ENCODE measurements at places on chromosomes 5 and 9.

GRCh38 chr9:127183814-127184582 lies 61.6 kb upstream of the ANGPTL2 start:
- no peak for DNase-seq

DNA sequence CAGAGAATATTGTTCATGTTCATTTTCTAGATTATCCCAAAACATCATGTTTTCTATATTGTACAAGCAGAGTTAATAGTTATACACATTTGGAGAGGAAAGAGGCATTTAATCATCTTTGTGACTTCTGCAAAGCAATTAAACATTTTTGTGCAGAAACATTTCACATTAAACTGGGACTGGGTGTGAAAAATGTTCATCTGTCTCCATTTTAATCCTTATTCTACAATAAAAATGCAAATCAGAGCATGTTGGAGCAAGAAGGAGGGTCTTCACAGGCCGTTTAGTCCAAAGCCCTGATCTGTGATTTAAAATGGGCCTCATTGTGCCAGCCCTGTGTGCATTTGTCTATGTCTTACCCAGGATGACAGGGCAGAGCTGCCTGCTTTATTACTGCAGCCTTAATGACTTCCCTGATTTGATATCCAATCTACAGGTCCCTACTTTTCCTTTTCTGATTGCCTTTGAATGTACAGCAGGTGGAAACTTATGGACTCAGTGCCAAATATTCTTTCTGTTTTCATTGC lies 183.5 kb downstream of the CAVIN4 start:
- DNase-seq: no peak

- DNase-seq: peak; percentile 39
These were observed 3.9 kb downstream of the GCNT4 start for GRCh38 chr5:75048457-75048953.

GRCh38 chr5:18142831-18143230 lies 508.6 kb downstream of the TAF11L14 start:
- no peak for DNase-seq

- DNase-seq: peak; percentile 90
These were observed 13.1 kb upstream of the DCAF12 start for GRCh38 chr9:34139477-34140146.

- no peak for DNase-seq
These were observed 4.8 kb upstream of the TTC23L start for GRCh38 chr5:34833976-34834793.

- no peak for DNase-seq
These were observed 78.4 kb downstream of the ZNF354C start for GRCh38 chr5:179138568-179138925.

- no peak for DNase-seq
These were observed 148.8 kb upstream of the TBC1D2 start for GRCh38 chr9:98404237-98404636.

- no peak for DNase-seq
These were observed 611 bp downstream of the CIZ1 start for GRCh38 chr9:128190516-128191405.

DNA sequence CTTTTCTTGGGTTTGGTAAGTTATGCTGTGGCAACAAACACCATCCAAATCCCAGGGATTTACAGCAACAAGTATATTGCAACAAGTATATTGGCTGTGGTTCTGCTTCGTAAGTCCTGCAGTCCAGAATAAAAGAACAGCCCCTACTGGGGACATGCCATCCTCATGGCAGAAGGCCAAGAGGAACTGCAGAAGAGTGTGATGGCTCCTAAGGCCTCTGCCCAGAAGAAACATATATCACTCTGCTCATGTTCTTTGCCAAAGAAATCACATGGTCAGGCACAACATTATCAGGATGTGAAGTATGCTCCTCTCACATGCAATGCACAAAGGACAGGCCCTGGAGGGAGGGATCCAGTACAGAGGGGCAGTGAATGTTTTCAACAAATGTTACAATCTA lies 159.6 kb upstream of the TAS2R1 start:
- DNase-seq: no peak

DNA sequence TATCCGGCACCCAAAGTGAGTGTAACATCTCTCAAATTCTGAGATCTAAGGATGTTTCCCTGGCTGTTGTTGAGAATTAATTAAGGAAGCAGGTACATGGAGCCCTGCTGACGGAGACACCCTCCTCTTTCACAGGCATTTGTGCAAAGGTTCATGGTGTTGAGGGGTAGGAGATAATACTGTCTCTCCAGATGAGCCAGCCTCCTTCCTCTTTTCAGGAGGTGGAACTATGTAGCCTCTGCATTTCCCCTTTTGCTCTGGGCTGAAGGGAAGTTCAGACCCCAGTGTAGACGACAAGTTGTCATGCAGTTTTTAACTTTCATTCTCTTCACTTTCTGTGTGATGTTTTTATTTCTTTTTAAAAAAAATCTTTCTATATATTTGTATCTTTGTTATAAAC lies 107.5 kb downstream of the GALNT10 start:
- DNase-seq: no peak

- no peak for DNase-seq
These were observed 6.2 kb upstream of the TNFSF8 start for GRCh38 chr9:114936581-114936980.

DNA sequence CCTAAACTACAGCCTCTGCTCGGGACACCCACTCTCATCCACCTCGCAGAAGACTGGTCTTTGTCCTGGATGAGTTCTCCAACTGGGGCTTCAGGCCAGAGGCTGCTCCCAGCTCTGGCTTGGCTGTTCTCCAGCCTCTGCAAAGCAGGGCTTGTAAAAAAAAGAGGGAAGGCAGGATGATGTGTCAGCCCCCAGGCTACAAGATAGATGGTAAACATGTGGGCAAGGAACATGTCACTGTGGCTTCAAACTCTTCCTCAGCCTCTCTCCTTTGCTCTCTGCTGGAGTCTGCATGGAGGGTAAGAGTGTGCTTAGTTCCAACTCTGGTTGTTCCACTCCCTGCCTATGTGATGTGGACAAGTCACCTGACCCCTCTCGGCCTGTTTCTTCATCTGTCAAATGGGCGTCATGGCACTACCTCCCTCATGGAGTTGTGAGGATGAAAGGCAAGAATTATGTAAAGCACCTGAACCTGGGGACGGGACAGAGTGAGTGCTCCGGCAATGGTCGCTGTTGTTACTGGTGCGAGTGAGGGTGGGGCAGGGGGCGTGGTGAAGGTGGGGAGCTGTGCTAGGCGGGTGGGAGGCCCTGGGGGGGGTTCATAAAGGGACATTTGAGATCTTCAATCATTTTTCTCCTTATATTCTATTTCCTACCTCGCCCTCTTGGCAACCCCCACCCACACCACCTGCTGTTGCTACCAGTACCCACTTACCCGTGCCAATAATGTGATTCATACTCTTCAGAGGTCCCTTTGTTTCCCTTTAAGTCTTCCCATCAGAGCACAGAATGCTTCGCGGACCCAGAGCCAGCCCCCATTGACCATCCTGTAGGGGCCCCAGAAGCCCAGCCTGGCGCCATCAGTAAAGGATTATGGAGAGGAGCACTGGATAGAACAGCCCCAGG lies 6.8 kb upstream of the ZNF79 start:
- DNase-seq: peak; percentile 43

DNA sequence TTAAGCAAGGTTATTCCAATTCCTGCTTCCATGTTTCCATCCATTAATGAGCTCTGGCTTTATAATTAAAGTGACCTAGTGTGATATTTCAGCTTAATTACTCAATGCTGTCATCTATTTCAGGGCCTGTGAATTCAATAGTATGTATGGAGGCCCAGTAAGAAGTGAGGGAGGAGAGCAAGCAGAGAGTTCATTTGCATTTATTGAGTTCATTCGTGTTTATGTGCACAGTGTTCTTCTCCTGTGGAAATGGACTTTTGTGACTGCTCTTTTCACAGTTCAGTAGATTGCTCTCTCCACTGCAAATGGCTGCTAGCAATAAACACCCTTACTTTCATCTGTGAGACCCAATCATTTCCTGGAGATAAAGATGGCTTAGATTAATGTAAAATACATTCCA lies 130.9 kb downstream of the CEMIP2 start:
- DNase-seq: no peak

GRCh38 chr9:89712283-89712682 lies 107.5 kb downstream of the GADD45G start:
- DNase-seq: no peak

DNA sequence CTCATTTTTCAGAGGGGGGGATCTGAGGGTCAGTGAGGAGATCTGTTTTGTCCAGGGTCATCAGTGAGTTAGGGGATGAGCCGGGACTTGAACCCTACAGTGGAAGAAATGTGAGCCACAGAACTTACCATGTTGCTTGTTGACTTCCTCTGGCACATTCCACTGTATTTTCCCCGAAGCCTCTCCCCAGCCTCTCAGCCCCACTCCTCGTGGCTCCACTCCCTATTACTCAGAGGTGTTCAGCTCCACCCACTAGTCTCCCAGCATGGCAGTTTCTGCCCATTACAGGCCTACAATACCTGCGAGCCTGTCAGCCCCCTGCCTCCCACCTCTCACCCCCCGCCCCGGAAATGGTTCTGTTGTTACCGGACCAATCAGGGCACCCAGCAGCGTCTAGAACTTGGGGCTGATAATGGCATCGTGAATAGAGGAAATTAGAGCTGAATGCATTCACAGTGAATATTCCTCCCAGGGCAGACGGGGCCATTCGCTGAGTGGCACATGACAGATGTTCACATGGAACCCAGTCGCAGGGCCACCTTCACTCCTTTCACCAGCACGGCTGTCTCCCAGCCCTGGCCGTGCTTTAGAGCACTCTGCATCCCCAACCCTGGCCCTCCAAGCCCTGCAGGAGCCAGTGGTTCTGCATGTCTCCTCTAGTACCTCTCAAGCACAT lies 81.6 kb downstream of the KCNIP1 start:
- no peak for DNase-seq

DNA sequence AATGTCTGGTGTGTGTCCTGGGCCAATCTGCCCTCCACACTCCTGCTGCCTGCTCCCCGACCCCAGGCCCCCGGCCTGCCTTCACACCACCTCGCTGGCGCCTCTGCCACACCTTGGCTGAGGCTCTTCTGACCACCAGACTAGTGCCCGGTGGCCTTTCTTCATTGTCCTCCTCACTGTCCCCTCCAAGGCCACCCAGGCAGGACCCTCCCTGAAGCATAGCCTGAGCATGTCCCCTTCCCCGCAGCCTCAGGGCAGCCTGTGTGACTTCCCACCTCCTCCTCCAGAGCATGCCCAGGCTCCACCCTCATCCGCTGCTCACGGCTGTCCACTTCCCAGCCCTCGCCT lies 154.6 kb downstream of the OLFM1 start:
- no peak for DNase-seq

DNA sequence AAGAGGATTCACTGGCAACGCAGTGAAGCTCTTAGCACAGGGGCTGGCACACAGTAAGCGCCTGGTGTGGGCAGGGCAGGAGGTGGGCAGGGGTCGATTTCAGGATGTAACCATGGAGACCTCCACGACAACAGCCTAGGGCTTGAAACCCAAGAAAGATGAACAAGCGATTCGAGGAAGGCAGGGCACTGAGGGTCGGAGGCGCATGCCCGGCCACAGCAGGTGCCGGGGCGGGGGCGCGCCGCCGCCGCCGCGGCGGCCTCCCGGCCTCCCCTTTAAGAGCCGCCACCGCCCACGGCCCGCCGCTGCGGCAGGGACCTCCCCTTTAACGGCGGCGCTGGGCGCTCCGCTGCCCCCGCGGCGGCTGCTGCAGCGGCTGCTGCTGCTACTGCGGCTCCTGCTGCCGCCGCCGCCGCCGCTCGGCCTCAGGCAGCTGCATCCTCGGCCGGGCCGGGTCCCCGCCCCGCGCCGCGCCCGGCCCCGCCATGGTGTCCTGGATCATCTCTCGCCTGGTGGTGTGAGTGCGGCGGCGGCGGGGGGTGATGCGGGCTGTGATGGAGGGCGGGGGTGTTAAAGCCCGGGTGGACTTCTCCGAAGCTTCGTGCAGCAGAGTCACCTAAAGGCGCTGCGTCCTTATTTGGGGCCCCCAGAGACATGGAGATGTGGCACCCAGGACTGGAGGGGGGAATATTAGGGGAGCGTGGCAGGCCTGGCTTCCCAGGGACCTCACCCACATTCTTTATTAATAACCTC lies at the start of gene REEP2:
REEP2 (plus strand) TSS at position 334 of the 753 bp plus-strand sequence; CDS start at position 486, 152 bp downstream.
- DNase-seq: peak; percentile 46

- peak; percentile 75 for DNase-seq
These were observed 691 bp downstream of the FCHO2 start for GRCh38 chr5:72956324-72957140.

DNA sequence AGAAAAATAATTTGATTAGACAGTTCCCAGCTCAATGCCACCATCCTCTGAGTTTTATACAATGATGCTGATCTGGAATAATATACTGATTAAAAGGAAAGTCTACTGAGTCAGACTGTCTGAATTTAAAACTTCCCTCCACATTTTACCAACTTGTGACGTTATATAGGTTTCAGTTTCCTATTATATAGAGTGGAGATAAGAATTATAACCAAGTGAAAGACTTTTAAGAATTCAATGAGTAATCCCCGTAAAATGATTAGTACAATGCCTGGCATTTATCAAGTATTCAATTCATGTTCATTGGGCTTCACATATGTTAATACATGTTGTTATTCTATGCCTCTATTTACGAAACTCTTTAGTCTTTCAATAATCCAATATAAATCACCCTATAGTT lies 166.0 kb downstream of the CDH9 start:
- DNase-seq: no peak

- DNase-seq: no peak
These were observed 32.6 kb downstream of the ADAMTS2 start for GRCh38 chr5:179312557-179313235.

DNA sequence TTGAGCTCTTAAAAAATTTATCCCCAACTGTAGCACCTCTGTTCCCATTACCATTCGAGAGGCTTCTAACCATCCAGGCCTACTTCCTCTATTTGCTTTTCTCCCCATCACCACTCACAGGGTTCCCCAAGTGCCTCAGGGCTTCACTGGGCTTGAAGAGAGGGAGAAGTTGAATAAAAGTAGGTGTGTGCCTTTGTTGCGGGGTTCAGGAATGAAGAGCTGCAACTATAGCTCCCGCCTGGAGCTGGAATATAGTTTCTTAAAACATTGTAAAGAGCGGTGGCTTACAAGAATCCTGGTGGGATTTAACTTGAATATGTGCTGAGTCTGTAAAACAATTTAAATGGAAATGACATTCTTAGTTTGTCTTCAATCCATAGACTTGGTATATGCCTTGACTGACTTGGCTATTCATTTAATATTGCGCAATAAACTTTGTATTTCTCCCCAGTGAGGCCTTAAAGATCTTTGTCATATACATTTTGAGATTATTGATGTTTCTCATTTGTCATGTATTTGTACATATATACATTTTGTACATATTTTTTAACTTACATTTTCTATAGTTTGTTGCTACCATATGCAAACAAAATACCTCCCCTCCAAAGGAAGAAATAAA lies 7.2 kb downstream of the ENTREP1 start:
- no peak for DNase-seq

Measured in astrocyte of the spinal cord (primary cell).